Suppressor macrophage treated with lipopolysaccharide for 4 hours (primary cell): ENCODE measurements at places on chromosomes 2 and 18.

DNA sequence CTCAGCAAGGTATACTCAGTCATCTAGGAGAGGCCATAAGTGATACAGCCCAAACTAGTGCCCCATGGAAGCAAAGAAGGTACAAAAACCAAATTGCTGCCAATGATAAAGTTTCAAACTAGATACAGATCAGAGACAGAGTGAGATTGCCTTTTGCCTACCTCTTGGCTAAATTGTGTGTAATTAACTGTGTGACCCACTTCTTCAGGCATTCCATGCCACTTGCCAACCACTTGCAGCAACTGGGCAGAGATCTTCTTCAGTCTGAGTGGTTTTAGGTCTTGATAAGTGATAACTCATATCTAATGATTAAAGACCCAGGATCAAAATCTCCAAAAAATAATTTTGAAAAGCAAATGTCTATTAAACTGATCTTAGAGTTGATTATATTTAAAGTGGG lies 21.1 kb upstream of the NABP1 start:
- DNase-seq: no peak

DNA sequence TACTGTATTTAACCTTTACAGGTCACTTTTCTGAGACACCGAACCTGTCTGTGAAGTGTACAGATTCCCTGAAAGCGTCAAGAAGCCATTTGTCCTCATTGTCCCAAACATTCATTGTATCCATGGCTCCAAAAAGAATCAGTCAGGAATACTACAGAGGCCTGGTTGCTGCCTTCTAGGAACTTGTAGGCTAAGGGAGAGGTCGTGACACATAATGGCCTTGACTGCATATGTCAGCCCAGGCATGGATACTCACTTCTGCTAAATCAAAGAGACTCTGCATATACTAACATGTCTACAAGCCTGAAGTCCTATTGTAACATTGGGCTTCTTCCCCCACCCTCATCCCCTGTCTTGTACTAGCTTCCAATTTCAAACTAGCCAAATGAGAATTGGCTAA lies 40.2 kb downstream of the ONECUT2 start:
- DNase-seq: no peak

GRCh38 chr2:33241581-33241980 lies 234.9 kb upstream of the RASGRP3 start:
- no peak for DNase-seq

DNA sequence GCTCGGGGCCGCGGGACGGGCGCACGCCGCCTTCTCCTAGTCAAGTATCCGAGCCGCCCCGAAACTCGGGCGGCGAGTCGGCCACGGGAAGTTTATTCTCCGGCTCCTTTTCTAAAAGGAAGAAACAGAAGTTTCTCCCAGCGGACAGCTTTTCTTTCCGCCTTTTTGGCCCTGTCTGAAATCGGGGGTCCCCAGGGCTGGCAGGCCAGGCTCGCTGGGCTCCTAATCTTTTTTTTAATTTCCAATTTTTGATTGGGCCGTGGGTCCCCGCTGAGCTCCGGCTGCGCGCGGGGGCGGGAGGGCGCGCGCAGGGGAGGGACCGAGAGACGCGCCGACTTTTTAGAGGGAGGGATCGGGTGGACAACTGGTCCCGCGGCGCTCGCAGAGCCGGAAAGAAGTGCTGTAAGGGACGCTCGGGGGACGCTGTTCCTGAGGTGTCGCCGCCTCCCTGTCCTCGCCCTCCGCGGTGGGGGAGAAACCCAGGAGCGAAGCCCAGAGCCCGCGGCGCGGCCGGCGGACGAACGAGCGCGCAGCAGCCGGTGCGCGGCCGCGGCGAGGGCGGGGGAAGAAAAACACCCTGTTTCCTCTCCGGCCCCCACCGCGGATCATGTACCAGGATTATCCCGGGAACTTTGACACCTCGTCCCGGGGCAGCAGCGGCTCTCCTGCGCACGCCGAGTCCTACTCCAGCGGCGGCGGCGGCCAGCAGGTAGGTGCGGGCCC lies 617 bp downstream of the FOSL2 start:
- peak; percentile 83 for DNase-seq

DNA sequence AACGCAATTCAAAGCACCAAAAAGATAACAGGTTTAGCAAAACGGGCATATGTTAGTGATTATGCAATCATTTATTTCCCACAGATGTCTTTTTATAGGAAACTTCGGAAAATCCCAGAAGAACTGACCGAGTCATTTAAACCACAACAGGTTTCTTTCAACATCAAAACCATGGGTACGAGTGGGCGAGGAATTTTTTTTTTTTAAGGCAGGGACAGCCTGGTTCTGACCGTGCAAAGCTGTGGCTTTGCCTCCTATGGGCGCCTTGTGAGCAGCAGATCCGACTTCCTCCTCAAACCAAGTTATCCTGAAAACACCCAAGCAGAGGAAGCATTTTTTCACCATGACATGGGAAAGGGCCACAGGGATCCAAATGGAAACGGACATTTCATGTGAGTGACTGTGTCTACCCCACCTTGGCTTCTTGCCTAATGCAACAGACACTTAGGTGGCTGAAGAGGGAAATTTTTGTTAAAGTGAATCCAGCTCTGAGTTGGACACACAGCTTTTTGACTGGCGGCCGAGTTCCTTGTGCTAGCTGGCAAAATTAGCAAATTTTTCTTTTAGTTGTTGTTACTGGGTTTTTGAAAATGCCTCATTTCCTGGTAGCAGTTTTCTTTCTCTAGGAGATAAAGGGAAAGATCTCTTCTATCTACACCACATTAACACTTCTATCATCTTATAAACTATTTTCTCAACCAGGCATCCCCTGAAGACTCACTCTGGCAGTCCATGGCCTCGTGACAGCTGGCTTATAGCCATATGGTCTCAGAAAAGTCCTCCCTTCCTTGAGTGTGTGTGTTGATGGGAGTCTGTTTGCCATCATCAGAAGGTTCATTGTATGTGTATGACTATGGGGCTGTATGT lies 487.4 kb upstream of the ZEB2 start:
- peak; percentile 47 for DNase-seq

GRCh38 chr2:197075754-197076337 lies 149.3 kb upstream of the PGAP1 start:
- peak; percentile 41 for DNase-seq

- no peak for DNase-seq
Measured at GRCh38 chr2:76498360-76498759, 787.6 kb upstream of the GCFC2 start.

DNA sequence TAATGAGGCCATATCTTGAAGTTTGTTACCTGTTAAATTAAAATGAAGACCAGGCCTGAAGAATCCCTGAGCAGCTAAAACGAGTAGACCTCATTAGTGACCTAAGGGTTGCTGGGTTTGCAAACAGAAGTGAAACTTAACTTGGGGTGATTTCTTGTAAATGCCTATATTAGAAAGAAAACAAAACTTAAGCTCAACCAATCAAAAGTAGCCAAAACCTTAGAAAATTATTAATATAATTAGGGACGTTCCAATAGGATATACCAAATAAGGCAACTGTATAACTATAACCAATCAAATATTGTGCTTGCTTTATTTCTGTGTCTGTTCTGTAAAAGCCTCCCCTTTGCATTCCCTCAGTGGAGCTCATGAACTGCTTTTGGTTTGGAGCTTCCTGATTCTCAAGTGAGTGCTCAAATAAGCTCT lies 137.9 kb upstream of the VRK2 start:
- DNase-seq: peak; percentile 78

DNA sequence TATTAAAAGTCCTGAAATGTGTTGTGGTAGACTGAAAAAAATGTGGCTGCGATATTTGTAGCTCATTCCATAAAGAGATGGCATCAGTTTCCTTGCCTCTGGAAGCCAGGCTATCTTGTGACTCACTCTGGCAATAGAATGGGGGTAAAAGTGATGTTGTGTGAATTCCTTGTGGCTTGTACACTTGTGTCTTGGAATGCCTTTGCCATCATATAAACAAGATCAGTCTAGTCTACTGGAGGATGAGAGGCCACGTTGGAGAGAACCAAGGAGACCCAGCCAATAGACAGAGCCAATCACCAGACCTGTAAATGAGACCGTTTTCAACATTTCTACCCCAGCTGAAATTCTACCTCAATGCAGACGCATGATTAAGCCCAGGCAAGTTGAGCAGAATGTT lies 254.1 kb downstream of the TRIB2 start:
- DNase-seq: no peak

DNA sequence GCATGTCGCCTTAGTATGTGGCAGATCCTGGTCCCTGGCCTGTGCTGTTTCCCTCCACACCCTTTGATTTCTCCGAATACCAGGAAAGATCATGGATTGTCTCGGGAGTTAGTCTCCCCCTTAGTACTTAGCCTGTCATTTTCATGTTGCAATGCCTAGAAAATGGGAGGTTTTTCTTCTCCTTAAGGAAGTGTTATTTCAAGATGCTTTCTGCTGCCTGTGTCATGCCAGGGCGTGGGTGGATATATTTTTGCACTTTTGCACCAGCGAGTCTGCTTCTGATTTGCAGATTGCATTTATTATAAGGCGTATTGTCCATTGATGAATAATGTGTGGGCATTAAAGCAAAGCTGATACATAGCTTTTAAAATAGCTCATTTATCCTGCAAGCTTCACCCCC lies 223.5 kb downstream of the NEDD4L start:
- peak; percentile 39 for DNase-seq

GRCh38 chr2:144490017-144490416 lies 29.9 kb downstream of the ZEB2 start:
- peak; percentile 70 for DNase-seq

GRCh38 chr2:53202063-53202462 lies 565.5 kb upstream of the CHAC2 start:
- no peak for DNase-seq
